ENCODE measurements at places on chromosomes 12 and 14.

DNA sequence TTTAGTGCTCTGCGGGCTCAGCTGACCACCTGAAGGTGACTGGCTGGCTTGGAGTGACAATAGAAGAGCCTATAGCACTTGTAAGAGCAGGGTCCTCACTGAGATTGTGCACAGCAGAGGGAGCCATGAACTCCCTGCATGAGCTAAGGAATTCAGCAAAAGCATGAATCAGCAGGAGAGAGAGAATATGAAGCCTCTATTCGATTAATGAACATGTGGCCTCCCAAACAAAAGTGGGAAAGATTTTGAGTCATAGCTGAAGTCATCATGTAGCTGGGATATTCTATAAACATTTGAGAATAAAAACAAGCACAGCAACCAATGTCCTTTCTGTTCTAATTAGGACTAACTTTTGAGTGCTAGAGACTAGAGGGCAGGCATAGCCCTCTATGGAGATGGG lies 626.6 kb downstream of the DIO2 start:
- no peak for DNase-seq

DNA sequence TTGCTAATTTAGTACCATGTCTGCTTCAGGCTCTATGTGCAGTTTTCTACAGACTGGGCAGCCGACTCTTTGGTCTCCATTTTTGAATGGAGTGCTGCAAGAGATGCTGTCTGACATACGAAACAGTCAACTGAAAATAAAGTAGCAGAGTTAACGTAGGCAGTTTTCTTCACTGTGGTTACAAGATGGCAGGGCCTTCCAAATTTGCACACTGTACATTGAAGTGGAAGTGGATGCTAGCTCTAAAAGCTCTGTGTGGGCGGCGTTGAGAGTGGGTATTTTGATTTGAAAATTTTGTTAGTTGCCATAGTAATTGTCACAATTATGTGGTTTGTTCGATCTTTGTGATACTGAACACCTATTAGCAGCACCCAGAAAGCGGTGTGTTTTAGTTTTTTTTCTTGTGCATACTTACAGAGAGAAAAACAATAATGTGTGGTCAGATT lies 154.9 kb upstream of the ATP2B1 start:
- DNase-seq: no peak

DNA sequence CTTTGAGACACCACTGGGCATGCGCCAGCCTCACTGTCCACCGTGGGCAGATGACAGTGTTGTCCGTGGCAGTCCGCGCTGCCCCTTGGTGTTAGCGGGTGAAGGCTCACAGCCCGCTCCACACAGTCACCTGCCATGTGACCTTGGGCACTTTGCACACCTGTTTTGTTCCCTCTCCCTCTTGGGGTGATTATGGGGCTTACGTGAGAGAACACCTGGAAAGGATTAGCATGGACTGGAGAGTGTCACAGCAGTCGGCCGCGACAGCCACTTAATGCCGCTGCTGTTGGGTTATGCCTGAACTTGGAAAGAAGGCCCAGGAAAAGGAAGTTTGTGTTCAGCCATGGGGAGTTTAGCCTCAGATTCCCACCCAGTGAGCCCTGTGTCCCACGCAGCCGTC lies 94.2 kb downstream of the DDX51 start:
- peak; percentile 48 for DNase-seq

DNA sequence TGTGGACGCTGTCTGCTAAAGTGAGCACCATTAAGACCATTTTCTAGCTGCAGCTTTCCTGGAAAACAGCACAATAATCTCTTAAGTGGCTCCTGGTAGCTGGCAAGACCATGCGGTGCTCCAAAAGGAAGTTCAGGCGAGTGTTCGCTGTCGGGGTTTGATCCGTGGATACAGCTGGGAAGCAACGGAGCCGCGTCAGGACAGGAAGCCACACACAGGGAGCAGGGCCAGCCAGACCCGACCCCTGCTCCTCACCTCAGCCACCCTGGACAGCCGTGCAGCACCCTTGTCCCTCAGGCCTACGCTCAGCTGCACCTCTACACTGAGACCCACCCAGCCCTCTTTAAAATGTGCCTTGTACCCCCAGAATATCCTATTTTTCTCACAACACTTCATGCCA lies 19.4 kb downstream of the ZFYVE21 start:
- DNase-seq: no peak

DNA sequence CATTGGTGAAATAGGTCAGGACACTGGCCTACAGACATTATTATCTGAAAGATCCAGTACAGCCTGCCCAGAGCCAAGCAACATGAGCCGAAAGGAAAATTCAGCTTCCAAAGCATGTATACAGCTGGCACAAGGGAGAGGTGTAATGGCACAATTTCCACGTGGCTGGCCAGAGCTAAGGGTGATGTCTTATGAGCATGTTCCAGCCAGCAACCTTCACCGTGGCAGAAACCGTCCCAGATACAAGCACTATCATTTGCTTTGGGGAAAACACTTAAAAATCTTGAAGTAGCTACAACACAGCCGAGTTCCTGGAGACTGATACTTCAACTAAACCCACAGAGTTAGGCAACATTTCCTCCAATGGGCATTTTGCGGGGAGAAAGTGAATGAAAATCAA lies 44.5 kb downstream of the CORO1C start:
- DNase-seq: no peak

DNA sequence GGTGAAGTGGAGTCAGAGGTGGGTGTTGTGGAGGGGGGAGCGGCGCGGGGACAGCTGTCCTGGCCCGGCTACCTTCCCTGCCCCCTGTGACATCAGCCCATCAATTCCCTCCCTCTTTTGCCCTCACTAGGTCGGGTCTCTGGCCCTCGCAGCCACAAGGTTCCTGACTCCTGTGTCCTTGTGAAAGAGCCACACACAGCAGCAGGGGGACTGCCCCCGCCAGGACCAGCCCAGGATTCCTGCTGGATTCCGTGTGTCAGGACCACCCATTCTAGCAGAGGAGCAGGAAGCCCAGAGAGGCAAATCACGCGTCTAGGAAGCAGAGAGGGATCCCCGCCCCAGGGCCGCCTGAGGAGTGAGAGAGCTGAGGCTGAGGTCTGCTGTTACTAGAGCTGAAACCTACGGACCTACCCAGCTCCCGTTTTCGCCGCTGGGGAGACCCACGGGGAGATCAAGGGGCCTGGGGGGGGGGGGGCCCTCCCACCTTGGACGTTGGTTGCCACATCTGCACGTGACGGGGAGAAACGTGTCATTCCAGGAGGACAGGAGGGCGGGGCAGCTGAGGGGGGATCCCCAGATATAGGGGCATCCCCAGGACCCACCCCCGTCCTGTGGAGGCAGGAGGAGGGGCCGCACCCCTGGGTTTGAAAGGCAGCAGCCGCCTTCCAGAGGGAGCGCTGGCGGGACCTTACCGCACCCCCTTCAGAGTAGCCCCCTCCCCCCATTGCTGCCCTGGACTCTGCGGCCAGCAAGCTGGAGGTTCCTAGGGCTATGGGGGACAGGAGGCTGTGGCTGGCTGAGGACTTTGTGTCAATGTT lies 12.5 kb upstream of the INF2 start:
- DNase-seq: no peak

DNA sequence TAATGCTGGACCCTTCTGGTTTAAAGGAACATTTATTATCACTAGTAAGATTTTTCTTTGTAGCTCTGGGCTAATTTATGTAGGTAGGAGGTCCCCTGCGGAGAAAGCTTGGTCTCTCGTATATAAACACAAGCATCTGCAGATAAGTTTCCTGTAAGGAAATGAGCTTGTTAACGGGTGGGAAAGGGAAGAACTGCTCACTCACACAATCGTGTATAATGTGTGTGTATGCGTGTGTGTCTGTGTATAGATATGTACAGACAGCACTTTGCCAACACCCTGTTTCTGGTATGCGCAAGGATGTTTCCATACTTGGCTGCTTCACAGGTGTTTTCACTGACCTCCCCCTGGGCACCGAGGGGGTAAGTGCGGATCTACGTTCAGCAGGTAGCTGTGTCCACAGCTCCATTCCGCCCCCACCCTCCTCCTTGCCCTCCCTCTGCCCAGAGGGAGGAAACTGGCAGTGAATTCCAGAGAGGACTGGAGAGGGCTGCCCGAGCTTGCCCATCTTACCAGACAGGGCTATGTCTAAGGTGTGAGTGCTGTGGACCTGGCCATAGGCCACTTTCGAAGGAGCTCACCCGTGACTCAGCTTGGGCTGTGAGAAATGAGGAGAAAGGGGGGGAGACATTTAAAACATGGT lies 65.2 kb downstream of the NINJ2 start:
- no peak for DNase-seq

DNA sequence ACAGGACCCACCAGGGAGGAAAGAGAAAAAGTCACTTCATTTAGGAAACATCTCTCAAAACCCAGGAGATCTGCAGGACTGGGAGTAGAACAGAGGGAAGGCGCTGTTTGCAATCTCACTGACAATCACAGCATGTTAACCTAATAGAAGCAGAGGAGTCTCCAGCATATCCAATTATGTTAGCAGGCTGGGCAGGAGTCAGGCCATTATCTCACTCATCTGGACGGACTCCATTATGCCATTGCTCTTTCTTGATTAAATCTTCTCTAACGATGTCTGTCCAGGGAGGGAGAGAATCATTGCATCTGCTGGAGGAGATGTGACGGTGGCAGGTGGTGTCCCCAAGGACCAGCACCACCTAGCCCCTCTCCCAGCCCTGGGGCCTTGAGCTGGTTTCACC lies 203.8 kb upstream of the SFSWAP start:
- DNase-seq: no peak

DNA sequence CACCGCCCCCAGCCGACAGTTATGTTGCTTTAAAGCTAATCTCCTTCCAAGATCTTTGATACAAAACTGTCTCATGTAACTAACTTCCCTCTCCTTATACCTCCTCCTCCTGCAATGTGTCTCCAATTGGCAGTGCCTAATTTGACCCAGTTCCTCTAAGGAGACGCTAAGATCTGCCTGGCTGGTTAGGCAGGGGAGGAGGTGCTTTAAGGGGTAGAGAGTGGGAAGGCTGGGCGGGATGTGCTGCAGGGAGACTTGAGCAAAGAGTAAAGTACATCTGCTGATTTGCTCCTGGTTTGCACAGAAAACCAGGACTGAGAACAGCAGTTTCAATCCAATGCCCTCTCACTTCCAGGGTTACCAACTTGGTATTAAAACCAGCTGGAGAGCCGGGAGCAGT lies 7.4 kb upstream of the IKZF4 start:
- no peak for DNase-seq

DNA sequence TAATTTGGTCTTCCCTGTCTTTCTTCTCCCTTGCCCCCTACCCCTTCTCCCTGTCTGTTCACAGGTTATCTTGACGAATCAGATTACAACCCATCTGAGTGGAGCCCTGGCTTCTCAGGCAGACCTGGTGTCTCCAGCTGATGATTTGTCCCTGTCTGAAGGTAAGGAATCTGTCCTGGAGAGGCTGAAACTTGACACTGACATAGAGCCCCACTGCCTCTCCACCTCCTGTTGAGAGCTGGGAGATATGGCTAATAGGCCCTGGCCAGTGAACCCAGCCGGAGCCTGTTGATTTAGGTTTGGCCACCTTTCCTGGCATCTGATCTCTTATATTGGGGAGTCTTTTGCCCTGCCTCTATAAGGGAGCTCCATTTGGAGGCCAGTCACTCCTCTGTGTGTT lies 472.2 kb downstream of the RAD51B start:
- no peak for DNase-seq

DNA sequence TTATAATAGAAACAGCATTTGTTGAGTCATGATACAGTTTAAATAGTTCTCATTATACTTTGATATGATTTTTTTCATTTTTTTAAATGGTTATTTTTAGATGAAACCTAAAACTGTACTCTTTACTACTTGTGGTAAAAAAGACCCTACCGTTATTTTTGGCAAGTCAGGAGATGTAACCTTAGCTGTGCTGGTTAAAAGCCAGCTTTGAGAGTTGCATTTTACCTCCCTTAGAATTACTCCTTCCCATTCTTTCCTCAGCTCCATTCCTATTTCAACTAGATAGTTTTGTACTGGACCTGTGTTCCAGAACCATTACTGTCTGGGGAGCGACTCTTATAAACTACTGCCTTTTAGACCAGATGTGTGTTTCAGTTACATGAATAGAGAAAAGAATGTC lies 92.0 kb downstream of the RAD51B start:
- DNase-seq: no peak

- no peak for DNase-seq
These were observed 4.4 kb downstream of the ITGA7 start for GRCh38 chr12:55703288-55703687.

- no peak for DNase-seq
These were observed 197.1 kb upstream of the FOXN3 start for GRCh38 chr14:89614009-89614691.
